ENCODE measurements at places on chromosomes 2 and 18. TPM values are rescaled to one million over a fixed set of nuclear protein-coding genes. Genes with fewer than 3 reads are reported as not detected.

The C2orf66 gene
- 0.09 TPM for total RNA-seq

The POTEC gene
- total RNA-seq = not detected

The LGALSL gene
- total RNA-seq = 3.2 TPM

The WDPCP gene
- total RNA-seq = 5.4 TPM

The IAH1 gene
- total RNA-seq = 25.5 TPM

The DSC1 gene
- not detected for total RNA-seq

Measured in dermis lymphatic vessel endothelial cell (primary cell).